Stimulated activated CD8-positive, alpha-beta memory T cell treated with anti-CD3 and anti-CD28 coated beads, Interleukin-2, amount 100 ng/mL, for 1 hour (primary cell): ENCODE measurements at places on chromosomes 2 and 18.

DNA sequence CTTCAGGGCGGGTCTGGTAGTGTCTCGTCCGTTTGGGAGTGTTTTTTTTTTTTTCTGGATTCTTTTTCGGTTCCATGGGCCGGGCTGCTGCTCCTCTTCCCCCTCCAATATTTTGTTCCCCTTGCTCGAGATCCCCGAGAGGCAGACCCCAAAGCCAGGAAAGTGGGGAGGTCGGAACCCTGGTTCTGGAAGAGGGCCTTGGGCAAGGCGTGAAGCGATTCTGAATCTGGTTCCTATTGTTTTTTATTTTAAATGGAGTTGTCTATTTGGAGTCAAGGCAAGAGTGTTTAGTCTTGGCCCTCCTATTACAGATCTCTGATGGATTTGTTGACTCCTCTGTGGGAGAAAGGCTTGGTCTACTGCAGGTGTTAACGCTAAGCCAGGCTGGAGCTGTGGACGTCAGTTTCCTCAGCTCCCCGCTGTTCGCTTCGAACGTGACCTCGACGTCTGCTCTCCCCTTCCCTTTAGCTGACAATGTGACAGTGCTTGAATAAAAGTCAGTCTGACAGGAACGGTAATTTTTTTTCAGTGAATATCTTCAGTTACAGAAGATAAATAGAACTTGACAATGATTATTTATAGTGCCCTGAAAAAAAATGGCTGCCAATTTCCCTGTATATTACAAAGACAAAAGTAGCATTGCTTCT lies 683 bp upstream of the DNAJC27 start:
- DNase-seq, result no peak

GRCh38 chr18:34131006-34131405 lies 93.7 kb downstream of the NOL4 start:
- no peak for DNase-seq

DNA sequence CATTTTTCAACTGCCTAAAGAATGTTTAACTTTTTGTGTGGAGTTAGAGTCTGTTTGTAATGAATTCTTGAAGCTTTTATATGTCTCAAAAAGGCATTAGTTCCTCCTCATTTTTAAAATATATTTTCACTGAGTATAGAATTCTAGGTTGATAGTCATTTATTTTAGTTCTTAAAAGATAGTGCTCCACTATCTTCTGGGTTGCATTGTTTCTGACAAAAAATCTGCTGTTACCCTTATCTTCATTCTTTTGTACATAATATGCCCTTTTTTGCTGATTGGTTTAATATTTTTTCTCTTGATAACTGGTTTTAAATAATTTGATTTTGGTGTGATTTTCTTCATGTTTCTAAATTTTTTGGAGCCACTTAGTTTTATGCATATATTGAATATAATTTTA lies 754.7 kb upstream of the GYPC start:
- DNase-seq, result no peak

- DNase-seq, result no peak
Measured at GRCh38 chr2:194294156-194294555, 1362.9 kb upstream of the SLC39A10 start.

GRCh38 chr18:4543711-4544110 lies 88.6 kb upstream of the DLGAP1 start:
- no peak for DNase-seq

DNA sequence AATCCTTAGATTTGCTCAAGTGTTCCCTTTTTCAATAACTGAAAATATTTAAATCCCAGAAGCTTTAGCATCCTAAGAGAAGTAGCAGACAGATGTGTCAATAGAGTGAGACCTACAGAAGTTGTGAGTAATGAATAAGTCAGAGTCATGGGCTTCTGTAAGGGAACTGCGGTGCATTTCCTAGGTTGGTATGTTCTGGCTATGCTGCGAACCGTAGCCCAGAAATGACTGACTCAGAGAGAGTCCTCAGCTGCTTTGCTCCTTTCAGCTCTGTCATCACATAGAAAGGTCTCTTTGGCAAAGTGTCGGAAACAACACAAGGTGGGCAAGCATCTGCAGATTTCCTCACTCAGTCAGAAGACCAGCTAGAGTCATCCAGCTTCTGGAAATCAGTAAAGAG lies 297.1 kb downstream of the ARHGAP15 start:
- no peak for DNase-seq

DNA sequence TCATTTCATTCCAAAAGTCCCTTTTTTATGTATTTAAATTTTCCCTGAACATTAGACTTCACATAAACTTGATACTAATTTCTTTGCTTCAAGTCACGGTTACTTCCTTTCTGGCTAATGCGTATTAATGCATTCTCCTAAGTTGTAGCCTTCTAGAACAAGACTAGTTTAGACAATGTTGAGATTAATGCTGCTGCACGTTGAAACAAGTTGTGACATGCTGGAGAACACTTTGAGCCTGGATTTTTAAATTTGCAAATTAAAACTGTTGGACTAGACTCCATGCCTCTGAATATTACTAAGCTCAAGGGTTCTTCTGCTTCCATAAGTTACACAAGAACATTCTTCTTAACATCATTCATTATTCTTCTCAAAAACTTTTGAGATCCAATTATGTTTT lies 29.1 kb downstream of the ID2 start:
- DNase-seq, result no peak

- DNase-seq, result no peak
Measured at GRCh38 chr2:176768185-176768584, 444.4 kb upstream of the HNRNPA3 start.

- DNase-seq, result no peak
Measured at GRCh38 chr2:113851640-113852039, 38.2 kb upstream of the ACTR3 start.
